ENCODE measurements at places on chromosomes 4 and X.

DNA sequence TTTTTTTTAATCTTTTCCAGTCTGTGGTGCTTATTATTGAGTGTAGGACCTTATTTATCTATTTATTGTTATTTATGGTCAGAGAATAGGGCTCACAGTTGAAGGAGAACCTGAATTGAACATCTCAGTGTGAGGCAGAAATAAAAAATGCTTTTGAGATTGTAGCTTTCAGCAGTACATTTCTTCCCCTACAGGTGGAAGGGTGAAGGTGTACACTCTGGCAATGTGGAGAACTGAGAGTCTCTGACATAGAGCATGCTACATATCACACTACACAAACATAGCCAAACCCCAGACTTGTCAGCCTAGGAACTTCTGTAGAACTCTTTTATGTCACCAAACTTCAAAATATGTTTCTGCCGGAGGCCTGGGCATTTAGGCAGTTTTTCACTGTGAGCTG lies 140.2 kb downstream of the STIM2 start:
- DNase-seq: peak; percentile 29

GRCh38 chrX:31546126-31546525 lies 474.3 kb upstream of the FTHL17 start:
- no peak for DNase-seq

GRCh38 chrX:153029875-153030274 lies 26.4 kb upstream of the PNMA3 start:
- no peak for DNase-seq

DNA sequence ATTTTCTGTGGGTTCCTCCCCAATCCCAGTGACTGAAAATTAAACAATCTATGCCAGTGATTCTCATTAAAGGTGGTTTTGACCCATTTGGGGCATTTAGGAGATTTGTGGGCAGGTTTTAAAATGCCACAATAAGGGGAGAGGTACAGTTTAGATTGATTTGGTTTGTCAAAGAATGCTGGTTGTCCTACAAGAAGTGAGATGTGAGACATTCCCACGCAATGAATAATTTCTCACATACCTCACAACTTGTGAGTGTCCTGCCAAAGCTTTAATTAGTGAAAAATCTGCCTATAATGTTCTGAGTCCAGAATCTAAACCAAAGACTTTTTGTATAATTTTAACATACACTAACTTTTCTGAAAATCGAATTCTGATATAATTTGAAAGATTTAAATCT lies 199.4 kb downstream of the MAPK10 start:
- DNase-seq: no peak

DNA sequence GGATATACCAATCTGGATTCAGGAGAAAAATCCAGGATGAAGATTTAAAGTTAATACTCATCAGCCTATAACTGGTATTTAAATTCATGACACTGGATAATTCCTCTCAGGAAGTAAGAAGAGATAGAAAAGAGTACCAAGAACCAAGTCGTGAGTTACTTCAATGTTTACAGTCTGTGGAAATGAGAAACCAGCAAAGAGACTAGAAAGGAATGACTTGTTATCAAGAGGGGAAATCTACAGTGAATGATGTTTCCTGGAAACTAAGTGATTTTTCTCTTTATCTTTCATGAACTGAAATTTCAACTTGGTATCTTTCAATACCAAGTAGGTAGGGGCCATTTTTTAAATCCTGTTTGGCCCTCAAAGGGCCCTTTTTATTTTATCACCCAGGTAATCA lies 217.9 kb upstream of the AFF2 start:
- peak; percentile 1 for DNase-seq

DNA sequence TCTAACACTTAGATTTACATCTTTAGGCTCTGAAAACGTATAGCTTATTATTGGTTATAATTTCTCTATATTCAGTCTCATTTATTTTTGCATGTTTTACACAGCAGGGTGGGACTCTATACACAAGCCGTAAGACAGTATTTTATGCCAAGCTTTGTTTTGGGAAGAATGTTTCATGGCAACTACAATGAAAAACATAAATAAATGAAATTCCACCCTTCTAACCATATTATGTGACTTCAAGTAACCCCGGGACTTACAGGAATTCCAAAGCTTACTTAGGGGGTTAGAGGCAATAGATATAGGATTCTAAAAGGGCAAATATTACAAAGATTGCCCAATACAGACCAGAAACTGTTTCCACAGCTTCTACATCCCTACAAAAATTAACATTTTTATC lies 370.9 kb downstream of the PRR32 start:
- DNase-seq: no peak

DNA sequence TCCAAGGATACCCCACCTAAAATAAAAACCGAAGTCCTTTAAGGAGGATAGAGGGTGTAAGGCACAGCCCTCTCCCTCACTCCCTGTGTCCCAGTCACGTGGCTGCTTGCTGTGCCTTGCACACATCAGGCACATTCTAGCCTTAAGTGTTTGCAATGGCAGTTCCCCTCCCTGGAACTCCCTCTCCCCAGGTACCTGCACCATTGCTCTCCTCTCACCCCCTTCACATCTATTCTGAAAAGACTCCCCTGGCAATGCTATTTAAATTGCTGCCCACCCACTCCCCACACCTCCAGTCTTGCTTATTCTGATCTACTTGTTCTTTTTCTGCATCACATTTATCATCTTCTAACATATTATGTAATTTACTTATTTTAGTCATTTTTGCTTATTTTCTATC lies 91.6 kb upstream of the LNX1 start:
- no peak for DNase-seq

- no peak for DNase-seq
These were observed 48.8 kb upstream of the AMOT start for GRCh38 chrX:112889400-112889799.

GRCh38 chr4:95095348-95095974 lies 337.7 kb downstream of the BMPR1B start:
- DNase-seq: peak; percentile 74

DNA sequence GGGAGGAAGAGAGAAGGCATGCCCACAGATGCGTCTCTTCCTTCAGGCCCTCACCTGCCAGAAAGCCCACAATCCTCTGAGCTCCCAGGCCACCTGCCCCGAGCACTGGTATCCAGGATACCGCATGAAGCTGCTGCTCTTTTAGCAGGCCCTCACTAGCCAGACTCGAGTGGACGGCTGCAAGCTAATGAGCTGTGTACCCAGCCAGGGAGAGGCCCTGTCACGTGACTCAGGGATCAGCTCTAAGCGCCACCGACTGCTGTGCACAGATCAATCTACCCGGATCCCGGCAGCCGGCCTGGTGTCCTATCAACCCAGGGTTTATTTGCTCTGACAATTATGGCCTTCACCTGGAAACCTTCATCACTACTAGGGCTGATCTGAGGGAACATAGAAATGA lies 39.0 kb downstream of the BCOR start:
- no peak for DNase-seq

- no peak for DNase-seq
These were observed 449.6 kb downstream of the GLUD2 start for GRCh38 chrX:121496966-121497365.

- no peak for DNase-seq
These were observed 81.0 kb upstream of the RBPJ start for GRCh38 chr4:26239801-26240200.

GRCh38 chrX:110293658-110294057 lies 24.2 kb downstream of the AMMECR1 start:
- DNase-seq: no peak

GRCh38 chr4:164304101-164304639 lies 449.8 kb upstream of the SMIM31 start:
- peak; percentile 32 for DNase-seq

DNA sequence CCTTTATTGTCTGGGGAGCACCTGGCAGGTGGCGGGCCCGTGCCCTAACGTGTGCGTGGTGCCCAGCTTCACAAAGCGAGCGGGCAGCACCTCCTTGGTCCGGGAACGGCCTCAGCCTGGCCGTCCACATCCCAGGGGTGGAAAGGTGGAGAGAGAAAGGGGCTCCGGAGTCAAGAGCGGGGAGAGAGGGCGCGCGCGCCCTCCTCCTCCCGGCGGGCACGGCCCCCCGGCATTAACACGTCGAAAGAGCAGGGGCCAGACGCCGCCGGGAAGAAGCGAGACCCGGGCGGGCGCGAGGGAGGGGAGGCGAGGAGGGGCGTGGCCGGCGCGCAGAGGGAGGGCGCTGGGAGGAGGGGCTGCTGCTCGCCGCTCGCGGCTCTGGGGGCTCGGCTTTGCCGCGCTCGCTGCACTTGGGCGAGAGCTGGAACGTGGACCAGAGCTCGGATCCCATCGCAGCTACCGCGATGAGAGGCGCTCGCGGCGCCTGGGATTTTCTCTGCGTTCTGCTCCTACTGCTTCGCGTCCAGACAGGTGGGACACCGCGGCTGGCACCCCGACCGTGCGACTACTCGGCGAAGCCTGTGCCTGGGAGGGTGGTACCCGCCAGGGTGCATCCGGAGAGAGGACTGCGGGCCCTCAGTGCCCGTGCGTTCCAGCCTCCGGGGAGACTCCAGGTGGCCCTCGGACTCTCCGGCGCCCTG lies at the start of gene KIT:
TSS of gene KIT (plus strand) at position 407 of the 701 bp plus-strand sequence. CDS start at position 465, 58 bp downstream.
- DNase-seq: peak; percentile 85

DNA sequence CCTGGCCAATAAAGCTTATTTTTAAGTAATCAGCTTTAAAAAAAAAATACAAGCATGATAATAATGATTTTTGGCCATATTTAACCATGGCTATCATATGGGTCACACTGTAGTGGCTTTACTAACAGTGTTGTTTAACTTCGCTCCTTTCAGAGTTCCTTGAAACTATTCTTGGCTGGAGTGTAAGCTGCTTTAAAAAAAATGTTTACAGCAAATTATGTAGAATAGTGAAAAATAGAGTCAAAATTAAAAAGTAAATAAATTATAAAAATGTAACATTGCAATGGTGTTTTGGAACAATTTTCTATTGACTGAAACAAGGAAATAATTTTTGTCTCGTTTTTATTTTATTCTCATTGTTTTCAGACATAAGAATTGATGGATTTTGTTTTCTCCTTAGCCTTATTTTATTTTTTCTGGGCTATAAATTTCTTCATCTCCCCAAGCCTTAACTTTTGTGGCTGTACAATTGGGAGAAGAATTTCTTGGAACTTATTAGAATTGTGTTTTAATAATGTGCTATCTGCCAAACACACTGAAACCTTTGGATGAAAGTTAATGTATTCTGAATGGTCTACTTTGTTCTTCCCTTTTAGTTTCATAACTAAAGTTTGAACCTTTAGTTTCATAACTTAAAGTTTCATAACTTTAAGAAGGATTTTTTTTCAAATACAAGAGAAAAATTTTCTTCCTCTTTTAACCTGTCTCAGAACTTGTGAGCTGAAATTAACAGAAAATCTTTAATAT lies 182.0 kb downstream of the ARHGAP24 start:
- DNase-seq: peak; percentile 5

DNA sequence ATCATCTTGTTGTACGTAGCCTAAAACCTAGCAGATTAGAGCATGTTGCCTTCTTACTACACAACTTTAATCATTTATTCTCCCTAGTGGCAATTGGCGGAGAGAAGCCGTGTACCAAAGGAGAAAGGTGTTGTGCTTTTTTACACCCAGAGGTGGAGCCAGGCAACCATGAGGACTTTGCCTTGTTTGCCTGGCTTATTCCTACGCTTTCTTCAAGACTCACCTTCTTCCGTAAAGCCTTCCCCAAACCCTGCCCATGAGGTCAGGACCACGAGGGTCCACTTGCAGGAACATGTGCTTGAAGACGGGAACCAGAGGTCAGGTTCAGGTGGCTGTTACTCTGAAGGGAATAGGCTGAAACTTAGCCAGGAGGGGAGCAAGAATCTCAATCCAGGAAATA lies 290.5 kb downstream of the RAB28 start:
- no peak for DNase-seq

DNA sequence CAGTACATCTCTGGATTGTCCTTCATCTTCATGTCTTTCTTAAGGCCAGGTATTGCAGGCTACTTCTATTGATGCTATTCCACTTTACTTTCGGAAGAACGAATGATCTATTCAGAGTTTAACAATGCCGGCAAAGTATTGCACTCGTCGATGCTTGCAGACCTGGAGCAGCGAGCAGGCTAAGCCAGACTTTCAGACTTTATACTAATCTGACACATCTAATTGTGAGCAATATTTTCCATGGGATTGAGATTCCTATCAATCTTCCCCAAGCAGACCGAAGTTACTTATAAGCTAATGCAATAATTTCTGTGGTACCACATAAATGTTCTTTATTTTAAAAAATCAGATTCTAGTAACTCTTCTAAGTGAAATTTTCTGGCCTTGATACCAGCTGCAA lies 1.6 kb downstream of the EMCN start:
- DNase-seq: no peak

DNA sequence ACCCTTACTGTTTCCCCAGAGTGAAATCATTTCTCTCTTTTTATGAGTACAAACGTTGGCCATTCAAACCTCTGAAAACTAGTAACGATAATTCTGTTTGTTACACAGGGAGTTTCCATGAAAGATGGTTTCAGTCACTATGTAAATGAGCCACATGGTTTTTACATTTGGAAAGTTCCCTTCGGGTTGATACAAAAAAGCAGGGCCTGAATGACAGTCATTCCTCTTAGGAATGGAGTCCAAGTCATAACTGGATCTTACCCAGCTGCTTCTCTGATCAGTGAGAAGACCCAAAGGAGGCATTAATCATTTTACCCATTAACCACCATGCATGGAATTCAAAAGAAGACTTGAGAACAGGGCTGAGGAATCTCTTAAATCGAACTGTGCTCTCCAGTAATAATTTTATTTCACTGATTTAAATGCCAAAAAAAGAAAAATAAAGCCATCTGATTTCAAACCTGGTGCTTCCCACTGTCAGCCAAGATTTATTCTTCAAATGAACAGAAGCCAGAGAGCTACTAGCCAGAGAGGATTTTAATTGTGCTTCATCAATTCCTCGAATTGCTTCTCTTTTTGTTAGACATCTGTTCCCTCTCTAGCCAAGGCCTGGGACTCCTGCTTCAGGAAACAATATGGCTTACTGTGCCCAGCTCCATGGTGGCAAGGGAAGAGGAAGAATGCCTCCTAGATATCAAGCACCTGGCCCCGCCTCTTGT lies 3.2 kb downstream of the SOWAHB start:
- DNase-seq: no peak

- no peak for DNase-seq
These were observed 83.1 kb upstream of the SPIN4 start for GRCh38 chrX:63434206-63434605.

GRCh38 chr4:133273401-133273800 lies 124.3 kb downstream of the PCDH10 start:
- DNase-seq: no peak

DNA sequence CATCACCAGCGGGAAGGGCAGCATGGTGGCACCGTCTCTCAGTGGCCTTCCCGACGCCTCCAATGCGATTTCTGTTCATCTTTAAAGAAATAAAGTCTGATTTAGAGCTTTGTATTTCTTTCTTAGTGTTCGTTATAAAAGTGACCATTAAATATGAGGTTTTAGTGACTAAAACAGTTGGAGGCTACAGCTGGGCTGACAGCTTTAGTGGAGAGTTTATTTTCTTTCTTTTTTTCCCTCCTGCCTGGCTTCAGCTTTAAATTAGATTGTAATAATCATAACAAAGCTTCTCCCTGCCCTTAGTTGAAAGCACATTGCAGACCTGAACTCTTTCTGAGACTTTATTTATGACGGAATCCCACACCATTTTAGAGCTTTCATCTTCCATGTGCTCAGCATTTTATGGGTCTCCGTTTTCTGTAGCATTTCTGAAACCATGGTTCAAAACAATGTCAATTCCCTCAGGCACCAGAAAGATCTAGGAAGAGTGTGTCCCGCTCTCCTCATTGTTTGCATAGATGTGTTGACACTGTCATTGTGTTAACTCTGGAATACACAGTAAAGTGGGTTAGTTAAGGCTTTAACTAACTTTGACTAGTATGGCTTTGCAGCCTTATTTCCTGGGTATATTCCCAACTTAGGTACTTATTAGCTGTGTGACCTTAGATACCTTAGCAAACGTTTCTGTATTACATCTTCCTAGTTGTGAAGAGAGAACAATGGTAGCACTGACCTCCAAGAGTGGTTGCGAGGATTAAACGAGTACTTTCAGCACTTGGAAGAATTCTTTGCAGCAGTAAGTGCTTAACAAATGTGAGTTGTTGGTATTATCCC lies 97.4 kb upstream of the PGRMC2 start:
- DNase-seq: no peak
